ENCODE measurements at places on chromosomes 3 and 15. TPM values are rescaled to one million over a fixed set of nuclear protein-coding genes. Genes with fewer than 3 reads are reported as not detected.

- no peak for DNase-seq
Measured at GRCh38 chr15:87967951-87968350, 288.6 kb downstream of the NTRK3 start.

GRCh38 chr3:42501681-42502428 lies 588 bp upstream of the VIPR1 start:
- peak; percentile 10 for DNase-seq

DNA sequence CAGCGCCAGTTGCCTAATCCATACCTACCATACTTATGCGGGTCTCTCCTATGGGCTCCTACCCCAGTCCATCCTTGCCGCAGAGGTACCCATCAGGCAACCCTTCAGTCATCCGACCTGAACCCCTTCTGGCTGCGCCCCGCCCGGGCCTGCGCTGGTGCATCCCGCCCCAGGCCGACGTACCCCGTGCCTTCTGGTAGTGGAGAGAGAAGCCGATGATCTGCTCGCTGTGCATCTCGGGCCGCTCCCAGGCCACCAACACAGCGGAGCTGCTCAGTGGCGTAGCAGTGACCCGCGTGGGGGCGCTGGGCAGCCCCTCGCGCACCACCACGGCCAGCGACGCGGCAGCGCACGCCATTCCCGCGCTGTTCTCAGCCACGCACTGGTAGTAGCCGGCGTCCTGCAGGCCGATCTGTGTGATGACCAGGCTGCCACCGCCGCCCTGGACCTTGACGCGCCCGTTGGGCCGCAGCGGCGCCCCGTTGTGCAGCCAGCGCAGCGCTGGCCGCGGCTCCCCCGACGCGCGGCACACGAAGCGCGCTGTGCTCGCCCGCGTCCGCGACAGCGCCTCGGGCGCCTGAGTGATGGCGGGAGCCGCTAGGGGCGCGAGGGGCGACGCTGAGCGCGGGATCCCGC lies 17.9 kb upstream of the IGDCC3 start:
- no peak for DNase-seq

DNA sequence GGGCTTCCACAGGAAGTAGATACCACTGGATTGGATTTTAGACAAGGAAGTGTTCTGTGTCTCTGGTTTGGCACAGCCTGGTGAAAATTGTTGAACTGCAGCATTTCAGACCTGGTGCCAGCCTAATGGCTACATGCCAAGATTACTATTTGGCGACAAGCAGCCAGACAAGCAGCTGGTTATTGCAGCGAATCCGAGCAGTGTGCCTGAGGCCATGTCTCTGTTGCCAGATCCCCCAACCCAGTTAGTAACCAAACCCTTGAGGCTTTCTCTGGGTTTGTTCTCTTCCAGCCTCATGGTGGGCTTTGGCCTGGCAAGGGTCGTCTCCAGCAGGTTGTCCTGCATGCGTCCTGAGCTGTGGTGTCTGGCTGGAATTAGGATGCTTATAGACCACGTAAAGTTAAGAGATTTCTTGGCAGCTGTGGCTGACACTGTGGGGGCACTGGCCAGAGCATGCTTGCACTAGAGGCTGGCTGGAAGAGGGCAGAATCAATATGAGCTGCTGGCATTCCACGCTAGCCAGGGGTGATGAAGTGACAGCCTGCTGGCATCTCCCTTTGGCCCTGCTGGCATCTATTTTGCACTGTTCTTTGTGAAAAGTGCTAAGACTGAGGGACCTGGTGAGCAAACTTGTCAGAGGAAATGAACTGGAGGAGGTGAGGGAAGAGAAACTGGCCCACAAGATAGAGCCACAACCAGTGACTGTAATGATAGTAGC lies 172.6 kb downstream of the RBMS3 start:
- no peak for DNase-seq

DNA sequence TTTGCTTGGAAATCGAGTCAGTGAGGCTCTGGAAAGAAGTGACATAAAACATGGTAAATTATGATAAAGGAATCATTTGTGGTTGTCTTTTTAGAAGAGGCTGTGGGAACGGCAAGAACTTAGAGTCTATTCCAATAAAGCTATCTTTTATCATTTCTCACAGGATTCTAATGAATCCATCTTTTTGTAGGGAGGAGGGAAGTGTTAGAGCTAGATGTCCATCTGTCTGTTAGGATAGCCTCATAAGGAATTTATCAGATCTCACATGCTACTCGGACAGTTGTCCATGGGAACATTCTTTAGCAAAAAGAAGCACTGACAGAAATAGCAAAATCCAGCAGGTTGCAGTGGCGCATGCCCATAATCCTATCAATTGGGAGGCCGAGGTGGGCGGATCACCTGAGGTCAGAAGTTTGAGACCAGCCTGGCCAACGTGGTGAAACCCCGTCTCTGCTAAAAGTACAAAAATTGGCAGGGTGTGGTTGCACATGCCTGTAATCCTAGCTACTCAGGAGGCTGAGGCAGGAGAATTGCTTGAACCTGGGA lies 37.0 kb downstream of the STARD9 start:
- no peak for DNase-seq

Gene SERINC4
- 0.28 TPM for total RNA-seq

Gene RASGRF1
- total RNA-seq: not detected

Gene PAK2
- 52.3 TPM for total RNA-seq

Gene FSIP1
- total RNA-seq: 2.1 TPM

Gene LRRC2
- 3.9 TPM for total RNA-seq

Data from uterus (tissue), 4 donors.